ENCODE measurements at places on chromosomes 2 and 18.

GRCh38 chr2:103324671-103325070, 562.8 kb downstream of the TMEM182 start:
- DNase-seq, result no peak

GRCh38 chr2:13696601-13697000, 935.9 kb upstream of the LRATD1 start:
- DNase-seq, result no peak

GRCh38 chr2:206512999-206513398, 69.7 kb downstream of the ADAM23 start:
- DNase-seq, result no peak

DNA sequence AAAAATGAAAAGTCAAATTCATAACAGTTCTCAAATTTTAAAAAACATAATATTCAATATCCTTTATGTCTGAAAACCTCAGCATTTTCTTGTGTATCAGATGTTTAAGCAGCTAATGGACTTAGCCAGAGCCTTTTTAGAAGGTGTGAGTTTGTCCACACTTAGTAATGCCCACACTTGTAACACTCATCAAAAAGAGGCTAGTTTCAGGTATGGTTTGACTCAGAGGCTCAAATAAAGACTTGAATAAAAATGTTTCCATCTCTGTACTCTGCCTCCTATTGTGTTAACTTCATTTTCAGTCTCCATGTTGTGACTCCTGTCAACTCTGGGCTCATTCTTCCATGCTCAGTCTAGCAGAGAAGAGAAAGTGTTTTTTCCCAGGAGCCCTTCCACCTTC, 311.6 kb downstream of the IRS1 start:
- DNase-seq, result no peak

GRCh38 chr2:110863726-110864125, 131.4 kb downstream of the ACOXL start:
- no peak for DNase-seq

DNA sequence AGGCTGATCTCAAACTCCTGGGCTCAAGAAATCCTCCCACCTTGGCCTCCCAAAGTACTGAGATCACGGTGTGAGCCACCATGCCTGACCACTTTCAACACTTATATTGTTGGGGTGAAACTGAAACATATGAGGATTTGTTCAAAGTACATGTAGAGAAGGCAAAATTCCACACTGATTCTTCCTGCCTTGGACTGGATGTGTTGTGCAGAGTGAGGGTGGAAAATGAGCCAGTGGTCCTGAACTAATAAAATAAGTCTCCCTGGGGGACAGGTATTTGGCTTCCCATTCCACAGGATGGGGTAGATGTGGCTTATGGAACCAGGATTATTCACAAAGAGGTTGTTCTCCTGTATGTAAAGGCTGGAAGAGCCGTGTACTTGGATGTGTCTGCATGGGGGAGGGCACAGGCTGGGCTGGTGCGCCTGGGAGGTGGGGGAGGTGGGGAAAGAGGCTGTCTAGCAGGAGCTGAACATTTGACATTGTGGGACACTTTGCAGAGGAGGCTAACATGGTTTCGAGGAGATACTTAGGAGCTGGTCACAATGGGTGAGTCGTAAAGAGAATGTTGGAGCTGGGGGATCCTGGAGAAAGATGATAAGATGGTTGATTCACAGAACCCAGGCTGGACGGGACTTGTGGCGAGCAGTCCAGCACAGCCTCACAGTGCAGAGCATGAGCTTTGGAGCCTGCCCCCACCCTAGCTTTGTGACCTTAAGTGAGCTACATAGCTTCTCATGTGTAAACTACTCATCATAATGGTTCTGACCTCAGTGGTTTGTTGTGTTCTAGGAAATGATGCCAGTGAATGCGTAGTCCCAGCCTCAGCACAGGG, at the start of gene TXNDC2:
TSS of gene TXNDC2 (plus strand) at position 804 of the 835 bp plus-strand sequence. CDS start 708 bp downstream, outside the sequence.
- DNase-seq, result no peak

DNA sequence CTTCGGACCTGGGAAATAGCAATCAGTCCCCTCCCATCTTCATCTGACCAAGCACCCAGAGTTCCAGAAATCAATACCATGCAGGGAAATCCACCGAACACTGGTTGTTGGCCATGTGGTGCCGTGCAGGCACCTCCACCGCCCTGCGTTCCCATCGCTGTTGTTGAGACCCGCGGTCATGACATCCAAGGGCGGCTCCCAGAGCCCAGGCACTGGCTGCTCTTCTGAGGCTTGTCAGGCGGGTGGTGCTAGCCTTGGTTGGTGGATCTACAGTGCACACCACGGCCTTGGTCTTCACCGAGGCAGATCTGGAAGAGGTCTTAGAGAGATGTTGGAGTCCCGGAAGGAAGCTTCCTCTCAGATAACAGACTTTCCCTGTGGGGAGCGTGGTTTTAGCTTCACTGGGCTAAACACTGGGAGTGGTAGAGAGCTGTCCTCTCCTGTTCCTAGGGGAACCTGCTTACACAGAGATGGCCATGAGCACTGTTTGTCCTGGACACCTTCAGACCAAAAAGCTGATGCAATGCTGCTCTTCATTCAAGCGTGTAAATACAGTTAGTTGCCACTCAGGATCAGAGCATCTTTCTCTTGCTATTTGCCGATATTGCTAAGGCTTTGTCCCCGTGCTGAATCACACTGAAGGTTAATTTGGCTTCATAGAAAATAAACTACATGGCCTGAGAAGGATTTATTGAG, 58.3 kb downstream of the SMIM21 start:
- no peak for DNase-seq

DNA sequence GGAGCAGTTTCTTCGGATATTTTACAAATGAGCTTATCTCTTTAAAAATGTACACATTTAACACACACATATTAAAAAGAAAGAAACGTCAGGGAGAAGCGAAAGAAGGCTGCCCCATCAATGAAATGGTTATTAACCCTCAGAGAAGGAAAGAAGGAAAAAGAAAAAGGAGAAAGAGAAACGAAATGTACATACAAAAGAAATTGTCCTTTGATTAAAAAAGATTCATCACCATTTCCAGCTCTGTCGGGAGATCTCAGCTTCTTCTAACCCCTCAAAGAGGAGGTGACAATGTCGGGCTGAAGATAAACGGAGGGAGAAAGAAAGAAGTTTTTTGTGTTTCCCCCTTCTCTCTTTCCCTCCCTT, 1.5 kb downstream of the IKZF2 start:
- no peak for DNase-seq

GRCh38 chr2:177338177-177338721, 54.3 kb upstream of the AGPS start:
- DNase-seq, result no peak

GRCh38 chr2:142484111-142484510, 353.3 kb upstream of the LRP1B start:
- DNase-seq, result no peak

GRCh38 chr2:208000701-208001395, 24.5 kb downstream of the PLEKHM3 start:
- DNase-seq, result no peak

DNA sequence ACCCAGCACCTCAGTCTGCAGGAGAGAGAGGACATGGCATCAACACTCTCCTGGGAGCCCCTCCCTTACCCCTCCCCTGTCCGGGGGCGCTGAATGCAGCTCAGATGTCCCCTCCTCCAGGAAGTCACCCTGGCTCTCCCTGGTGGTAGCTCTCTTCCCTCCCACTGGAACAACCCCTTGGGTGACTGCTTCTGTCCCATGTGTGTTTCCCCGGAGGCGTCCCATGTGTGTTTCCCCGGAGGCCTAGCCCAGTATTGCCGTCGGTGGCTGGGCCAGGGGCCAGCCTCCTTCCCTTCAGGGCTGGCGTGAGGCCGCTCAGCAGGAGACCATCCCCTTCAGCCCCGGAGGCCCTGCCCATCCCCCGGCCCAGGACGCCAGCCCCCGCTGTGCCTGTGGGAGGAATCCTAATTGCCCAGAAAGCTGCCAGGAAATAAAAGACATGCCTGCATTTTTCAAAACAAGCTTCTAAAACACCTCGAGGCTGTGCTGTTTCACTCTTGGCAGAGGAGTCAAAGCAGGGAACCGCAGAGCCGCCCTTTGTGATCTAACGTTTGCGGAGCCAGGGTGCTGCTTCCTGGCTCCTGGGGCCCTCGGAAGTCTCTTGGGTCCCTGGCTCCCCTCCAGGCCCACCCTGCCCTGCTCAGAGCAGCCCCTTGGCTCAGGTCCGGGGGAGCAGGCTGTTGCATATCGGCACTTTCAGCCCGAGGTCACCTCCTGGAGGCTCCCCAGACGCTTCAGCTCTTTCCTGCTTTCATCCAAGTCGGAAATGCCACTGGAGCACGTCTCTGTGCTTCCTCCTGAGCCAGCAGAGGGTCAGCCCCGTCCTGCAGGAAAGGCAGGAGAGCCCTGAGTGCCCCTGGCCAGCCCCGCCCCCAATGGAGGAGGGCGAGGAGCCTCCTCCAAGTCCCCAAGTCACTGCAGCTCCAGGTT, 11.4 kb downstream of the SNED1 start:
- no peak for DNase-seq

GRCh38 chr2:162022290-162022945, 51.6 kb downstream of the DPP4 start:
- no peak for DNase-seq

Data from activated T-cell treated with anti-CD3 and anti-CD28 coated beads for 4 hours (primary cell).